ENCODE measurements at places on chromosomes 4 and X.

- no peak for DNase-seq
Measured at GRCh38 chr4:46820154-46820553, 88.9 kb downstream of the COX7B2 start.

DNA sequence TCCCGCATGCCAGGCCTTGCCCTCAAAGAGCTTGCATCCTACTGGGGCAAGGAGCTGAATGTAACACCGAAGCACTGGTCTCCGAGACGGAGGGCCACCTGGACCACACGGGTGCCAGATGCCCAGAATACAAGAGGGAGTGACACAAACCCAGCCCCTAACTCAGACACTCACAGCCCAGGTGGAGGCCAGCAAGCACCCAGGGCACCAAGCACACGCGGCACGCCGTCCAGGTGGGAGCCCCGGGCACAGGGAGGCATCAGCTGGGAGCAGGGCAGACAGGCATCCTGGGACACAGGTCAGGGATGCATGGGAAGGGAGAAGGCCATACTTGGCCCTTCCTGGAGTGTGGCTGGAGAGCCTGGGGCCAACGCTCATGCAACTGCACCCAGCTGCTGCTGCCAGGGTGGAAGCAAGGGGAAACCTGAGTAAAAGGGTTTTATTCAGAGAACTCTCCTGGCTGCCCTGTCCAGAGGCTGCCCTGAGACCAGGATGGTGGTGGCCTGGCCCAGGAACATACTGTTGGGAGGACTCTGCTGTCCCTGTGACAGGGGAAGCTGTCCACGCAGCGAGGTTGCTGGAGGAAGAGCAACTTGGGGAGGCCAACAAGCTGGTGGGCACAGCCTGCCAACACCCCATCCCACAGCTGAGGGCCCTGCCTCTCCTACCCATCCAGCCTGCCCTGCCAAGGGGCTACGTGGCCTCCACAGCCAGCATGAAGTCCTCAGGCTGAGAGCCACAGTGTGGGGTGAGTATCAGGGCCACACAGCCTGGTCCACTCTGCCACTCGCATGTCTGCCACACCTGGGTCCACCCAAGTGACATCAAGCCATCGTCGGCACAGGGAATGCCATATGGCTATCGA lies 22.2 kb upstream of the PPP2R2C start:
- DNase-seq: no peak

GRCh38 chr4:94892051-94892450 lies 134.3 kb downstream of the BMPR1B start:
- DNase-seq: no peak

GRCh38 chrX:292900-293897 lies 12.0 kb downstream of the PLCXD1 start:
- DNase-seq: no peak

DNA sequence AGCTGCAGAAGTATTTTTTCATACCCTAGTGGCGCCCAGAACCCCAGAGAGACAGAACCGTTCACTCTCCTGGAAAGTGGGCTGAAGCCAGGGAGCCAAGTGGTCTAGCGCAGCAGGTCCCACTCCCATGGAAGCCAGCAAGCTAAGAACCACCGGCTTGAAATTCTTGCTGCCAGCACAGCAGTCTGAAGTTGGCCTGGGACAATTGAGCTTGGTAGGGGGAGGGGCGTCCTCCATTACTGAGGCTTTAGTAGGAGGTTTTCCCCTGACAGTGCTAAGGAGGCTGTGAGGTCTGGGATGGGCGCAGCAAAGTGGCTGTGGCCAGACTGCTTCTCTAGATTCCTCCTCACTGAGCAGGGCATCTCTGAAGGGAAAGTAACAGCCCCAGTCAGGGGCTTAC lies 84.5 kb upstream of the ATXN3L start:
- DNase-seq: no peak

DNA sequence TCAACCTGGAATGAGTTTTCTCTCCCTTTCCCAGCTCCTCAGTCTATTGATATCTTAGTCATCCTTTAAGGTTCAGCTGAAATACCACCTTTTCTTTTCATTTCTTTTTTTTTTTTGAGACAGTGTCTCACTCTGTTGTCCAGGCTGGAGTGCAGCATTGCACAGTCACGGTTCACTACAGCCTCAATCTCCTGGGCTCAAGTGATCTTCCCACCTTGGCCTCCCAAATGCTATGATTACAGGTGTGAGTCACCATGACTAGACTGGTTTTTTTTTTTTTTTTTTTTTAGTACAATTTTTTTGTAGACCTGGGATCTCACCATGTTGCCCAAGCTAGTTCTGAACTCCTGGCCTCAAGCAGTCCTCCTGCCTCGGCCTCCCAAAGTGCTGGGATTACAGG lies 28.9 kb downstream of the AFF1 start:
- no peak for DNase-seq

- DNase-seq: no peak
Measured at GRCh38 chrX:30935985-30936384, 46.9 kb upstream of the TAB3 start.

- no peak for DNase-seq
Measured at GRCh38 chr4:100641336-100641735, 123.5 kb upstream of the EMCN start.

DNA sequence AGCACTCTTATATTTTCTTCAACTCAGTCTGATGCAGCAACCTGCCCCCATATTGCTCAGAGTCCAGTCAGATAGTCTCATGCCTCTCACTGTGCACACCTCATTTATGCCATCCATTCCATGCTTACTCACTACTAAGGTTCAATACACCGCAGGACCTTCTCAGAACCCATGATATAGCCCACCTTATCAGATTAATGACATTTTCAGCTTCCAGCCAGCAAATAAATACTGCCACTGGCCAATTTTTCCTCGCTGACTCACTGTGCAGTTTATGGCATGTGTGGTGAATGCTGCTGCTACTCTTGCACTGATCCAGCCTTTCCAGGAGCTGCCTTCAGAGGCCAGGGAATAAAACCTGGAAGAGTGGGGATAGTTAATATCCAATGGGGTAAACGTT lies 380.6 kb upstream of the SPOCK3 start:
- no peak for DNase-seq

DNA sequence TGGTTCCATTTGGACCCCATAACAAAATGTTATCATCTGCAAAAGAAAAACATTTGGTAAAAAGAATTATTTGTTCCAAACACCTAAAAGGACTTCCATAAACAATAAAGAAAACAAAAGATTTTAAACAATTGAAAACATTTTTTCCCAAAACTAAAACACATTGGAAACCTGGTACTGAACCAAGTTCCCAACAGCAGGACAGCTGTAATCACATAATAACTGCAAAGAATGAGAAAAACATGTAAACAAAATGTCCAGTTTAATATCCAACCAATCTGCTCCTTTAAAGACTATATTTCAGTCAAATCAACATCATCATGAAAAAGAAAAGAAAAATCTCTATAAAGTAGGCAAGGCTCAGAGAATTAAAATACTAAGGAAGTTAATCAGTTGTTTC lies 36.3 kb downstream of the PRDM5 start:
- no peak for DNase-seq

DNA sequence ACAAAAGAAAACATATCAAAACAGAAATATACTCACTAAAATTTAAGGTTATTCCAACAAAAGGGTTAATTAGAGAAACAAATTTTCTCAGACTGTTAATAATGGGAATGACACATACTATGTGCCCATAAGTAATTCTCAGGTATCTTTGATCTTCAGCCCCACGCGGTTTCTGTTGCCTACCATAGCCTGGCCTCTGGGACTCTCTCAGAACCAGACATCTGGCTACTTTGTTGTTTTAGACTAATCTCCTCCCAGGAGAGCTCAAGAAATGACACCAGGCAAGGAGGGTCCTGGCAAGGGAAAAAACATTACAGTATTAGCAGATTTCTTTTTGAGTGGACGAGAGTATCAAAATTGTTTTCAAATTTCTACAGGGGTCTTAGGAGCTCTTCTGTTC lies 43.7 kb downstream of the SLC10A7 start:
- DNase-seq: no peak

DNA sequence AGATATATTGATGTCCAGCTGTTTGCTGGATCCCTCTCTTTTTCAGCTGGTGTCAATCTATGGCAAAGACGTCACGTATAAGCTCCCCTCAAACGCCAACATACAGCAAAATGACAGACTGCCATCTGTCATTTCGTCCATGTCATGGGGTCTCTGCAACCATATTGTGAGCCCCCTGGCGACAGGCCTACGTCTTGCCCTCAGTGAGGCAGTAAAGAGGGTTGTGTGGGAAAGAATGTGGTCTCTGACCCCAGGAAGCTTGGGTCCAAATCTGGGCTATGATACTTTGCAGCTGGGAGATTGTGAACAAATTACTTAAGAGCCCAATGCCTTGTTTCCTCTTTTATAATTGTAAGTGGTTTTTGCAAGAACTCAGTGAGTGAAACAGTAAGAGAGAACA lies 7.4 kb downstream of the SUPT20HL2 start:
- no peak for DNase-seq

DNA sequence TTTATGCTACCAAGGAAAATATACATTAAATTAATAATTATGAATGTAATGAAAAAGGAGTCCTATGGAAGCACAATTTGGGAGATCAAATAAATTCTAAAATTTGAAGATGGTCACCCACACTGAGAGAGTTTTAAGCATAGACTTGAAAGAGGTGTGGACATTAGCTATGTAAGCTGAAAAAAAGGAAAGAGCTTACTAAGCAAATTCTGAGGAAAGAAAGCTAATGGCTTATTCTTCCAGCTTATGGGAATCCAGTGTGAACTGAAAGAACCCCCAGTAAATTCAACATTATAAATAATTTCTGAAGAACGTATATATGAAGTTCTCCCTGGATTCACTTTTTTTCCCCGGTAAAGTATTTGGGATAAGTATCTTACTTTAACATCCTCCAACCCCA lies 78.2 kb upstream of the GUCY1A1 start:
- no peak for DNase-seq

GRCh38 chr4:182425302-182425701 lies 182.1 kb downstream of the TENM3 start:
- DNase-seq: no peak

DNA sequence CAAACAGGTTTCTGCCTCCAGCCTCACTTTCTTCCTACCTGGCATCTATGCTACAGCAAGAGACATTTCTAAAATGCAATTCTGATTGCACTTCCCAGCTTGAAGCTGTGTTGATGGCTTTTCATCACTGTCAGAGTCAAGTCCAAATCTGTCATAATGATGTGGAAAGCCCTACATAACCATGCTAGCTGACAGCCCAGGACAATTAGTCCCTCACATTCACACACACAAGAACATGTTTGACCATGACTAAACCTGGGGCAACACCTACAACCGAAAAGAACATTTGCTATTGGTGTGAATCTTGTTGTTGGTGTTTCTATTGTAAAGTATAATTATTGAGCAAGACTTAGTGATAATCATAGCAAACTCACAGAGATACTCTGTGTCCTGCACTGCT lies 58.2 kb downstream of the PPM1K start:
- no peak for DNase-seq

DNA sequence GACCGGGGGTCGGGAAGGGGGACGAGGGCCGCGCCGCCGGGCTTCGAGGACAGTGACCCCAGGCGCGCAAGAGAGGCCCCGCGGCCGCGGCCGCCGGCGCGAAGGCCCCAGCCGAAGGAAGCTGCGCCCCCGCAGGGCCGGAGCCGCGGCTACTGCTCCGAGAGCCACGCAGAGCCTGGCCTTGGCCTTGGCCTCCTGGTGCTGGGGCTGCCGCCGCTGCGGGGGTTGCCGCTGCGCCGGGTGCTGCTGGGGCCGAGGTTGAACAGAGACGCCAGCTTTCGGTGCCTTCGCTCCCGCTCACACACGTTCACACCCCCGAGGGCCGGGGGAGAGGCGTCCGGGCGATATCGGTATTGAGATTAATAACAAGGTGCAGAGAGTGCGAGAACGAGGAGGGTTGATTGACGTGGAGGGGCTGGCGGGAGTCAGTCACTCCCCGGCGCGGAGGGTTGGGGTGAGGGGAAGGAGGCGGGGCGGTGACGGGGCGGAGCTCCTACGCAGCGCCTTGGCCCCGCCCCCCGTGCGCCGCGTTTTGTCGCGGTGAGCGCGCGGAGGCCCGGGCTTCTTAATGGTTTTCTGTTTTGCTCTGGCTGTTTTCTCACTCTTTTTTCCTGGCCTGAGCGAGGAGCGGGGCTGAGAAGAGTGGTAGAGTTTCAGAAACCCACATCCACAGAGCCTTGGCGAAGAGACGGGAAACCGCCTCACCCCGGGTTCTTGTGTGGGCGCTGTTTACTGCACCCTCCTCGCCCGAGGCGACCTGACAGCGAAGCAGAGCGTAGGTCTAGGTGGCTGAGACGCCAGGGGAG lies 878 bp upstream of the CNOT6L start:
- peak; percentile 83 for DNase-seq

DNA sequence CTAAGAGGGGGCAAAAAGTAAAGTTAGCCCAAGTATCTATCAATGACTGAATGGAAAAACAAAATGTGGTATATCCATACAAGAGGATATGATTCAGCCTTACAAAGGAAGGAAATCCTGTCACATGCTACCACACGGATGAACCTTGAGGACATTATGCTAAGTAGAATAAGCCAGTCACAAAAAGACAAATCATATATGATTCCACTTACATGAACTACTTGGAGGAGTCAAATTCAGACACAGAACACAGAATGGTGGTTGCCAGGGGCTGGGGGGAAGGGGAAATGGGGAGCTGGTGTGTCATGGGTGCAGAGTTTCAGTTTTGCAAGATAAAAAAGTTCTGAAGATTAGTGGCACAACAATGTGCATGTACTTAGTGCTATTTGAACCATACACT lies 101.8 kb downstream of the SH3KBP1 start:
- DNase-seq: no peak

- no peak for DNase-seq
Measured at GRCh38 chrX:73977542-73978169, 326.3 kb upstream of the ZCCHC13 start.

DNA sequence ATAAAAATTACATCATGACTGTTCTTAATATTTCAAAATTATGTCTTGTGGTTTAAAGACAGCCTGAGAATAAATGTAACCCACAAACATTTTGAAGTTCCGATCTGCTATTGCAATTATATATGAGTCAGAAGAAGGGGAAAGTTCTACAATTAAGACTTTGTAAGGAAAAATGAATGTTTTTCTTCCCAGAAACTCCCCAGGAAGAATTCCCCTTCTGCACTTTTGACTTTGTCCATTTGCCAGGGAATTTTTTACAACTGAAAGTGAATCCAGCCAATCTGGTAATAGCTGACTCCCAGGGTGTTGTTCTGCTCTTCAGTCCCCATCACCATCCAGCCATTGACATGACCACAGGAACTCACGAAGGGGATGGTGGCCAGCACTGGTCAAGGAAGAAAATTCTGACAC lies 61.6 kb upstream of the NOCT start:
- DNase-seq: no peak

- no peak for DNase-seq
Measured at GRCh38 chrX:110532581-110532931, 173.9 kb downstream of the RTL9 start.
